Nucleus accumbens (tissue), 56 donors: ENCODE measurements at places on chromosomes 3 and 15.

DNA sequence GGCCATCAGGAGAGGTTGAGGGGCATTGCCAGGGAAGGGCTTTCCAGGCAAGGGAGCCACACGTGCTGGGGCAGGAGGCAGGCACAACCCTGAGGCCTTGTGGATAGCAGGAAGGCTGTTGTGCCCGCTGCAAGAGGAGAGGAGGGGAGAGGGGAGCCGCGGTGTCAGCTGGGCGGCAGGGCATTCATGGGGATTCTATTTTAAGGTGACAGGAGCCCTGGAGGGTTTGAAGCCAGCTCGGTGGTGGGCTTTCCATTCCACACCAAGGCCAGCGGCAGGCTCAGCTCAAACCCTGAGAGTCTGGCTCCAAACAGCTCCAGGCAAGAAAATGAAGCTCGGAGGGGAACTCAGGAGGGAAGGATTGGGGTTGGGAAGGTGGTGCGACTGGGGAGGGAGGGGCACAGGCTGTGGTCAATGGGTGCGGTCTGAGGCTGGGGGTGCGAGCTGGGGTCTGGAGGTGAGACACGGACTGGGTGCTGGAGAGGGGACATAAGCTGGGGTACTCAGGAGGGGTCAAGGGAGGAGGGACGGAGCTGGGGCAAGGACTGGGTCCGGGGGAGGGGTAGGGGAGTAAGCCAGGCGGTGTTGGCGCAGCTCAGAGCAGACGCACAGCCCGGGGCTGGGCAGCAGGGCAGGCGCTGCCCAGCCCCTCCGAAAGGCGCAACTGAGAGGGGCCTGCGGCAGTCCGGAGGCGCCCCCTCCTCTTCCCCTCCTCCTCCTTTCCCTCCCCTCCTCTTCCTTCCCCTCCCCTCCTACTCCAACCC, 43.4 kb downstream of the TPRA1 start:
- no peak for DNase-seq

GRCh38 chr15:78389322-78389721, 48.7 kb upstream of the IREB2 start:
- no peak for DNase-seq

DNA sequence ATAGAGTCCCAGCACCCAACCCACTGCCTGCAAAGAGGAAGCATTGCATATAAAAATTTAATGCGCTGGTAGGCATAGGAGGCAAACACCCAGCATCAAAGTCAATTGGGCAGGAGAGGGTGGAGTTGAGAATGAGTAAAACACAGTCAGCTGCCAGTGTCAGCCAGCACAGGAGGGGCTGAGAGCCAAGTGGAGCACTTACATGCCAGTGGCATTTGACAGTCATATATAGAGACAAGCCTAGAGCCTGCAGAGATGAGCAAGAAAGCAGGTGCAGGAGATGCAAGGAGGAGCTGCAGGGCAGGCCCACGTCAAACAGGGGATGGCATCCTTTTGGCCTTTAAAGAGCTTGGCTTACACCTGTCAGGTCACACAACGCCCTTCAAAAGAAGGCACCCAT, 27.6 kb upstream of the ZFAND6 start:
- DNase-seq: no peak

GRCh38 chr3:186220365-186220764, 111.5 kb upstream of the ETV5 start:
- DNase-seq: no peak

DNA sequence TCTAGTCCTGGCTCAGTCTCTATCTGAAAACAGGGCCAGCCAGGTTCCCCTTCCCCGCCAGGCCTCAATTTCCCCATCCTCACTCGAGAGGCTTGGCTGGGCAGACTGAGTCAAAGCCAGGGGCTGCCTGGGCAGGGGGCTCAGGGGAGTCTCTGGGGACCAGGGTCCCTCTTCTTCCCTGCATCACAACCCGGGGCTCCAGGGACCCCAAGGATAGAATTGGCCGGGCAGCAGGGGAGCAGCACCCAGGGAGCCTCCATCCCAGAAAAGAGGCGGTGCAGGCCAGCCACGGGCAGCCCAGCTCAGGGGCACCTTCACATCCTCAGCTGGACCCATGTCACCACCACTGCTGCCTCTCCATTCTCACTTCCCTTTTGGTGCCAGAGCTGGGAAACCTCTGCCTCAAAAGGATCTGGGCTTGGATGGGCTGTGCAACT, 13.3 kb upstream of the PLXND1 start:
- no peak for DNase-seq

- no peak for DNase-seq
These were observed 120.8 kb downstream of the GMPS start for GRCh38 chr3:155991212-155991611.

DNA sequence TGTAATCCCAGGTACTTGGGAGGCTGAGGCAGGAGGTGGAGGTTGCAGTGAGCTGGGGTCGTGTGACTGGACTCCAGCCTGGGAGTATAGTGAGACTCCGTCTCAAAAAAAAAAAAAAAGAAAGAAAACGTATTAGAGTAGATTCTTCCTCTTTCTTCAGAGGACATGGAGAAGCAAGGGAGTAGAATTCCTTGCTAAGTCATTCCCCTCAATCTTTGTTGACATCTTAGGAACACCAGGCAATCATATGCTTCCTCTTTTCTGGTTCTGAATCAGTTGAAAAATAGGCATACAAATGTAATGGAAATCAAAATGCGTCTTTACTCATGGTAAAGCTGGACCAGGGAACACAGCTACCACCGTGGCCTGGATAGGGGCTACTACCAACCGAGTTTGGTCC, 38.3 kb upstream of the ATOSA start:
- DNase-seq: no peak
